ENCODE measurements at places on chromosomes 6 and 20.

DNA sequence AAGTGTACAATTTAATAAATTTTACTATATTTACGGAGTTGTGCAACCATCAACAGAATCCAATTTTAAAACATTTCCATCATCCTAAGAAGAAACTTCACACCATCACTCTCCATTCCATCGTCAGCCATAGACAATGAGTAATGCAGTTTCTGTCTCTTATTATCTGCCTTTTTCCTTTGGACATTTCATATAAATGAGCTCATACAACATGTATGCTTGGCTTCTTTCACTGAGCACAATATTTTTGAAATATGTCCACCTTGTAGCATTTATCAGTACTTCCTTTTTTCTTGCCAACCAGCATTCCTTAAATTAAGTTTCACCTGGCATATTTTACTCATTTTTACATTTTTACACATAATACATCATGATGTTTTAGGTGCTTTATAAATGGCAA, 22.7 kb upstream of the HIVEP1 start:
- no peak for DNase-seq

GRCh38 chr20:51807720-51808250, 5.5 kb upstream of the SALL4 start:
- no peak for DNase-seq

GRCh38 chr20:50387996-50388332, 122.2 kb upstream of the PTPN1 start:
- DNase-seq: peak; percentile 62

- no peak for DNase-seq
Measured at GRCh38 chr6:121865811-121866210, 430.4 kb downstream of the GJA1 start.

DNA sequence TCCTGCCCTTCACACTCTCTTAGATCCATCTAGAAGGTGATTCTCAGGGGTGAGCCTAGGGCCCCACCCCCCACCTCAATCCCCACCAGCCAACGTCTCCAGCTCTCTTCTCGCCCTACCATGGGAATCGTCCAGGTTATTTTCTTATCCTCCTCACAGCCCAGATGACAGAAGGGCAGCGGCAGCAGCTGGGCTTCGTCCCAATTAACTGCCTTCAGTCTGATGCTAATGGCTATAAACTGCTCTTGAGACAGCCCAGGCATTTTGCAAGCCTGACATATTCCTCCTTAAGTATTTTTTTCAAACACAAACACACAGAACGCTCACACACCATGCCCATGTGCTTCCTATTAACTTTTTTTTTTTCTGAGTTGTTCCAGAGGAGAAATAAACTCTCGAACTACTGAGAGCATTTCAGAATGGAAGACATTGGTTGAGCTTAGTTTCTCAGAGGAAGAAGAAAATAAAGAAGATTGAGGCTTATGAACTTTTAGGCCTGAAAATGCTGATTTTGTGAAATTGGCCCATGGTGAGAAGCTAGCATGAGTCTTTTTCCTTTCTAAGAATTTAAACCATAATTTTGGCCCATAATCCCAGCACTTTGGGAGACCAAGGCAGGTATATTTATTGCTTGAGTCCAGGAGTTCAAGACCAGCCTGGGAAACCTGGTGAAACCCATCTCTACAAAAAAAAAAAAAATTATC, 124.6 kb downstream of the EYA2 start:
- DNase-seq: no peak

GRCh38 chr6:39296745-39297640, 17.2 kb downstream of the KCNK17 start:
- DNase-seq: no peak

- no peak for DNase-seq
Measured at GRCh38 chr20:39246436-39246835, 284.3 kb downstream of the DHX35 start.

DNA sequence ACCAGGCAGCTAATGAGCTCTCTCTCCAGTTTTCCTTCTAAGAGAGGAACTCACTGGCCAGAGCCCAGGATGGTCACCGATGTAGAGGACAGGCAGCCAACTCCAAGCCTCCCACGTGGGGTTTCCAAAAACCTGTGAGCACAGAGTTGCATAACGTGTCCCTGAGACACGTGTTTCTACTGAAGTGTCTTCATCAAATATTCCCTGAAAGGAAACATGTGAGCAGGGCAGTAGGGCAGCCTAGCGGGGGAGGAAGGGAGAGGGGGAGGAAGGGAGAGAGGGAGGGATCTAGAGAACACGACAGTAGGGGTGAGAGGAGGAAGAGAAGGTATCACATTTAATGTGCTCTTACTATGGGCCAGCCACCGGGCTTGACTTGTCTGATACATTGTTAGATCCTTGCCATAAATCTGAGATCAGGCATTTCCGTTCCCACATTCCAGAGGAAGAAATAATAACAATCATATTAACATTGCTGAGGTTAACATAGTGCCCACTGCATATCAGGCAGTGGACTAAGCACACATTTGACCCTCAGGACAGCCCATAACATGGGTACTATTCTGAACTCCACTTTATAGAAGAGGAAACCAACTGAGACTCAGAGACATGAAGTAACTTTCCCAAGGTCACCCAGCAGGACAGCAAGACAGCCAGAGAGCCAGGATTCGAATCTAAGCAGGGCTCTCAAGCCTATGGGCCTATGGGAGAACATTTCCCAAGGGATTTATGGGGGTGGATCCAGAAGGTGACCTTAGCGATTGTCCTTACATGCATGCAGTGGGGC, 4.5 kb upstream of the SYS1 start:
- DNase-seq: no peak

- no peak for DNase-seq
Measured at GRCh38 chr6:156842598-156843250, 65.5 kb downstream of the ARID1B start.

- DNase-seq: no peak
Measured at GRCh38 chr20:63306673-63307537, 13.9 kb downstream of the COL20A1 start.

DNA sequence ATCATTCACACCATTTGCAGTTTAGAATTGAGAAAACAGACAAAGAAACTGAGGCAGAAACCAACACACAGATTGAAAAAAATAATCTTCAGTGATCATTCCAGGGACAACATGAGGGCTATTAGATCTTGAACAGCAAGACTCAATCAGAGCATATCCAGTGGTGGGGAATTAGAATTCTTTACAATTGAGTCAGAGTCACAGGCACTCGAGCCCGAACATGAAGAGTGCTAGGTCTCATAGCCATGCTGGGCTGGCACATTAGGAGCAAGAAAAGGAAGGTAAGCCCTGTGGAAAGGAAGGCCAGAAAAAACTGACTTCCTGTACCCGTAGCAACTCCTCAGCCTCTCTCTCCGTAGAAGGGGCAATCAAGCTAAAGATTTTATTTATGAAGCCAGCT, 419.9 kb downstream of the HAO1 start:
- DNase-seq: no peak

DNA sequence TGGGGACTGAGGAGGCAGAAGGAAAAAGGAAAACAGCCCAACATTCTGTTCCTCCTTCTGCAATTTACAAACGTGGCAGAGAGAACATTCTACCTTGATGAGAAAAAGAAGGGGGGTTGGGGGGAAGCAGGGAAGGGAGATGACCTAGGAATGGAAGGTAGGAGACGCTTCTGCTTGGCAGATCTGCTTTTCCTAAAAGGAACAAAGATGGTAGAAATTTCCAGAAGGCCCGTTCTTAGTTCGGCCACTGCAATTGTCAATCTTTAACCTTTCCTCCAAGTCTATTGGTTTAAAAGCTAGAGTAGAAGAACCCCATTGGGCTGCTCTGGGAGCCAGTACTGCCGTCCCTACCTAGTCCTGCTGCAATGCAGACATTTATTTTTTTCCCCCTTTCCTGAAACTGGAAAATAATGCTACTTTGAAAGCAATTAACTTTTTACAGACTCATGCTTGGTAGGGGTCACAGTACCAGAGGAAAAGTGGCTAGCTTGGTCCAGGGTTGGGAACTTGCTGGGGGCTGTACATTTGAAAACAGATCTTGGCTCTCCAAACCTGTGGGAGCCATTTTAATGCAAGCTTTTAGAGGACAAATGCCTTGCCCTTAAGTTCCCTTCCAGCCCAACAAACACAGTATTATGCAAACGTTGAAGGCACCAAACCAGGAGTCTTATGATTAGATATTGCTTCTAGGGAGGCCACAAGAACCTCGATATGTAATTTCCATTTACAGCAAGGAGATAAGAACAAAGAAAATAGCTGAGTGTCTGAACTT, 2.6 kb downstream of the ZMYND8 start:
- DNase-seq: peak; percentile 89

- DNase-seq: no peak
Measured at GRCh38 chr6:156617941-156618340, 159.2 kb upstream of the ARID1B start.

- peak; percentile 78 for DNase-seq
Measured at GRCh38 chr6:144543006-144543871, 258.1 kb downstream of the UTRN start.

DNA sequence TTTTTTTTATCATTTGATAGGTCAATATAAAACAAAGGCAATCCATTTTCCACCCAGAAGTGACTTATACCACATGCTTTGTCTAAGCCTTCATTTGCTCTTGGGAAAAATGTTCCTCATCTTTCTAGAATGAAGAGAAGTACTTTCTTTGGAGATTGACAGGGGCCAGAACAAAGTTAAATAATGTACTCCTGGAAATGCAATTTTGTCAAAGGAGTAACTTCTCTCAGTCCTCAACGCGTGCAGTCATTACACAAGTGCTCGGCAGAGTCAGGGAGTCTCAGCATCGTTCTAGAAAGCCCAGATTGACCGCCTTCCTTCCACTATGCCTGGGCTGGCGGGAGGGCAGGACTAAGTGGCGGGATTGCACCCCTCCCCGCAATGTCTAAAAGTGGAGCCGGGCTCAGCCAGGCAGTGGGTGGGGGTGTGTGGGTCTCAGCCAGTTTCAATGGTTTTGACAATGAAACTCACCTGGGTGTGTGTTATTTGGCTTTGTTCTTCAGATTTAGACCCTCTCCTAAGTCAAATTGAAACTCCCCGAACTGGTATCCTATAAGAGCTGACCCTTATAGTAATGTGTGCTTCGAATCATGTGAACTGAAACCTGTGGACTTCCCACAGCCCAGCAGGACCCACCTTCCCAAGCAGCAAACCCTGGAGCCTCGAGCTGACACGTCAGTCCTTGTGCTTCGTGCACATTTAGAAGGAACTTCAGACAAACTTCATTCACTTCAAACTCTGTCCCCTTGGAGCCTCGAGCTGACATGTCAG, 63.2 kb upstream of the DUSP22 start:
- no peak for DNase-seq

DNA sequence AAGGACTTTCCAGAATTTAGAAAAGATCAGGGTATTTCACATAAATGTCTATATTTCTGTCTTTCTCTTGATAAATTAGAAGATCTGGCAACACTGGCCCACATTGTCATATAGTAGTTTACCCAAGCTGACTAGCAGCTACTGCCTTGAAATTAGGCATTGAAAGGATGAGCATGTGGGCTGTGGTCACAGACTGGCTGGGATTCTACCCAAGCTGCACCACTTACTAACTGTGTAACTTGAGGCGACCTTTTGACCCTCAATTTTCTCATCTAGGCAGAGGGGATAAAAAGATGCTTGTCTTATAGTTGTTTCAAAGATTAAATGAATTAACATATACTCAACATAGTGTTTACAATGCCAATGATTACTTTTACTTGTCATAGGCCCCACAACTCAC, 152.7 kb upstream of the BMP2 start:
- DNase-seq: no peak

GRCh38 chr6:118697554-118697953, 46.2 kb upstream of the CEP85L start:
- DNase-seq: peak; percentile 36

DNA sequence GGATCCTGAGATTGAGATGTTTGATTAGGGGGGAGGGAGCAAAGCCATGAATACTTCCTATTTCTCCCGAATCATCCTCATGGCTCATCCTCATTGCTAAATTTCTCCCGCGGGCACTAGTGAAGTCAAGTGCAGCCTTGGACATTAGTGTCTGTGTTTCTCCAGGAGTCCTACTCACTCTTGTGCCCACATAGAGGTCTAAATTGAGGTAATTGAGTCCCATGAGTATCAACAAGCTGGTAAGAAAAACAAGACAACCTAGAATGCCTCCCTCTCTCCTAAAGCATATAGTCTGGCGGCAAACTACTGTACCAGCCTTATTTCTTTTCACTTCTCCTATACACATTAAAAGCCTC, 420 bp downstream of the CENPQ start:
- no peak for DNase-seq

- no peak for DNase-seq
Measured at GRCh38 chr20:21665687-21666446, 39.6 kb upstream of the PAX1 start.

DNA sequence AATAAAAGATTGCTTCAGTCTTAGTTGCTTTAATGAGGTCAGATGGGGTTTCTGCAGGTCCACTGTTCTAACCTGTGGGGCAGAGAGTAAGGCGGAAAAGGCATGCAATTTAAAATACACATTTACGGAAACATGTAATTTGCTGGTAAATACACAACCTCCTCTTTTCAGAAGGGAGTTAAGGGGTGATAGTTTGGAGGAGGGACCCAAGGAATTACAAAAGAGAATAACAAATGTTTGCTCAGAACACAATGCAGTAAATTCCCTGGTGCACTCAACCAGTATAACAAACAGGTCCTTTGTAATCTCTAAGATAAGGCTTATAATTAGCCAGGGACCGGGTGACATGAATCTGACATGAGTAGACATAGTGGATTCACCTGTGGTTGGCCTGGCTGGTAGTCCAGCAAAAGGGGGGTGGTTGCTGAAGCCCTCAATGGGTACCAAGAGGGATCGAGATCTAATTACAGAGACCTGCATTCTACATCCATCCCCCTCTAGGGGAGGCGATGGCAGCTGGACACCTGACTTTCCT, 295.1 kb downstream of the PHACTR1 start:
- no peak for DNase-seq

DNA sequence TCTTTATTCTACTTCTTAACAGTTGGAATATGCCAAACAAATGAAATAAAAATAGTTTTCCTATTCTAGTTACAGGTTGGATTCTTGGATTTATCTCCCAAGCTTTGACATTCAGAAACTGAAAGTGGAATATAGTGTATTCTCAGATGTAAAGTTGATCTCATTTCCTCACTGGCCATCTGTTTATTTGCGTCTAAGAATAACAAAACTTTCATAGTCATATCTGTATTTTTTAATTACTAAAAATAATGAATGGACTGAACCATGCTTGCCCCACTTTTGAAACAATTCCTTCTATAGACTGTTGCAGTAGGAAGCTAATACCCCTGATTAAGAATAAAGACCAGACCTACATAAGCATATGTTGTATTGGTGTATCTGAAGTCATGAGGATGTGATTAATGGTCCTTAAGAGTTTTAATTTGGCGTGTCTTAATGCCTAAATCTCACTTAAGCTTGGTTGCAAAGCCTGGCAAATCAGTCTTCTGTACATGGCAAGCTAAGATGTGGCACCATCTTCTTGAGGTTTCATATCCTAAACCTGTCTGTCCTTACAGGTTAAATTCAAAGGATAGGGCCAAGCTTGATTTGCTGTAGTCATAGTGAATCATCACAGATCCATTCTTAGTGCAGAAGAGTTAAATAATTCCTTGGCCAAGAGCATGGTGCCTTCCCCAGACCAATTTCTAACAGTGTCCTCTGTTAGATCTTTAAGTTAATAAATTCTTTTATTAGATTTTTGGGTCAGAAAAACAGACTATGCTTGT, 58.9 kb downstream of the FOXO3 start:
- no peak for DNase-seq

All from hematopoietic multipotent progenitor cell treated with erythropoietin and hydrocortisone succinate and interleukin-3 and kit ligand, for 4 days (in vitro differentiated cells).